HuH-7.5 (cell line): ENCODE measurements at places on chromosomes 5 and 9.
A peak's percentile ranks its signal among the peaks of the same experiment; 100 is the strongest.

- DNase-seq, result no peak
Measured at GRCh38 chr9:12880406-12881015, 105.7 kb downstream of the LURAP1L start.

DNA sequence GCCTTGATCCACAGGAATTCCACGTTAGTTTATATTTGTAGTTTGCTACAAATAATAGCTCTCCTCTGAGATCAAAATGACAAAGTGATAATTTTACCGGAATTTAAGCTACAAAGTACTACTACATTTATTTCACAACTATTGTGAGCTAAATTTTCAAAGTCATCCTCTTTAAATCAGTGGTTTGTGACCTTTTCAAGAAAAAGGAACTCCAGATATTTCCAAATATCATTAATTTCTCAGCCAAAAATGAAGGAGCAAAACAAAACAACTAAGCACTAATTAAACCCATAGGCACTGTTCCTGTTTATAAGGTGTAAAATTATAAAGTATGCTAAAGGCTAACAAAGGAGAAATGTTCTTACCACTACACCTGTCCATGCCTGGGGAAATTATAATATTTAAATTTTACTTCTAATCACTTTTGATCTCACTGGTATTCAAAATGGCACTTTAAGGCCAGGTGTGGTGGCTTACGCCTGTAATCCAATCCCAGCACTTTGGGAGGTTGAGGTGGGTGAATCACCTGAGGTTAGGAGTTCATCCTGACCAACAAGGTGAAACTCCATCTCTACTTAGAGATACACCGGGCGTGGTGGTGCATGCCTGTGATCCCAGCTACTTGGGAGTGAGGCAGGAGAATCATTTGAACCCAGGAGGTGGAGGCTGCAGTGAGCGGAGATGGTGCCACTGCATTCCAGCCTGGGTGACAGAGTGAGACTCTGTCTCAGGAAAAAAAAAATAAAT lies 77.5 kb downstream of the CEMIP2 start:
- no peak for DNase-seq

DNA sequence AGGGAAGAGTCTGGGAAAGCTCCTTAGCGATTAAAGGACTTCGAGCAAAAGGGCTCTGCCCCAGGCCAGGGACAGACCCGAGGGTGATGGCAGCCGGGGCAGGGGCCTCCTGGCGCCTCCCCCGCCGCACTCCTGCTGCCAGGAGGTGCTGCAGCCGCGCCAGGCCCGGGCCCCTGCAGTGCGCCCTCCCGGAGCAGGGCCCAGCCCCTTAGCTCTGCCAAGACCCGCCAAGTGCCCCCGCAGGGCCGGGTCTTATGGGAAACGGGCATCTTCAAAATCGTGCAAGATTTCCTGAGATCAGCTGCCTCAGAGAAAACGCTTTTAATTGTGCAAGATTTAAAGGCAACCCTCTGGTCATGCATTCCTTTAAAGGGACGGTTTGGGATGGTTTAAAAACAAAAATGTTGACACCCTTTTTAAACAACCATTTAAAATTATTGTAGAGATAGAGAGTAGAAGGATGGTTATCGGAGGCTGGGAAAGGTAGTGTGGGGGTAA lies 52.4 kb downstream of the CDC14B start:
- peak; percentile 40 for DNase-seq

DNA sequence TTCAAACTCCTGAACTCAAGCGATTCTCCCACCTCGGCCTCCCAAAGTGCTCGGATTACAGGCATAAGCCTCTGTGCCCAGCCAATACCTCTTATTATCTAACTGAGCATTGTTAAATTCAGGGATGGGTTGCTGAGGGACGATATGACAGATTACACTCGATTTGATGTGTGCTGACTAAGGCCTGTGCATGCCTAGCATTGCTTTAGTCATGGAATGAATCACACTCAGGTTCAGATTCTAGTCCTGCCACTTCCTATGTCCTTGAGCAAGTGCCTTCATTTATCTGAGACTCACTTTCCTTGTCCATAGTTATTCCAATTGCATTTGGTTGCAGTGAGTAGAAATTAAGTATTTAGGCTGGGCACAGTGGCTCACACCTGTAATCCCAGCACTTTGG lies 19.5 kb downstream of the THBS4 start:
- no peak for DNase-seq

- no peak for DNase-seq
Measured at GRCh38 chr5:122154910-122155309, 25.6 kb downstream of the ZNF474 start.

GRCh38 chr9:137186385-137186784 lies 2.0 kb downstream of the ANAPC2 start:
- DNase-seq, result no peak

GRCh38 chr5:2219149-2219776 lies 336.5 kb upstream of the IRX4 start:
- DNase-seq, result no peak

- no peak for DNase-seq
Measured at GRCh38 chr5:181198905-181199519, 6.0 kb downstream of the TRIM7 start.

DNA sequence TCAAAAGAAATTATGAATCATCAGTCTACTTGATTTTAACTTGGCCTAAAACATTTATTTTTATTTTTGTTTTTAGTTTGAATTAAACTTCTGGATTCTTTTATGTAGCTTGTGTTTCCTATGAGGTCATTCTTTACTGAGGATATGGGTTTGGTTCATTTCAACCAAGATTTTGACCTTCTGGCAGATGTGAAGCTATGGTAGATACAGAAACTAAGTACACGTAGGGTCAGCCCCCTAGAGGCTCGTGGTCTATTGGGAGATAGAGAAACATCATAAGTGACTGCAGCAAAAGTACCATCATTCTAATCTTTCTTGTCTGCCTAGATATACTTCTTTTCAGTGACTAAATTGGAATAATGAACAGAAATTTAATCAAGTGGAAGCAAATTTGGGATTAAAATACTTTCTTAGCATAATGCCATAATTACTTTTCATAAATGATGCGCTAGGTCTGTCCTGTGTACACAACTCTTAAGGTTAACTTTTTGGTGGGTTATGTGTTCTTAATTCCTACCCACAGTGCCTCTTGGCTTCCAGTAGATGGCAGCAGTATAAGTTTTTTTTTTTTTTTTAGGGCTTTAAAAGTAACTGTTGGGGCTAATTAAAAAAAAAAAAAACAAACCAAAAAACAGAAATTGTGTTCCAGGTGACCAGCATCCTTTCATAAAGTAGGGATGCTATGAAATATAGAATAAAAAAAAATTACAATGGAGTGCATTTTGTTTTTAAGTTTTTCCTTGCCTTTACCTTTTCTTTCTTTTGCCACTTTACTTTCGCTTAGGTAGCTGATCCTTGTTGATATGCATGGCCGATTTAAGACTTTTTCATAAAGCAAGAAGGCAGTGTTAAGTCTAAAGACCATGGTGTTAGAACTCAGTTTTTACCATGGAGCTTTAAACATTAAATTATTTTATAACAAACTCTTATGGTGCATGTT lies 49.9 kb downstream of the LRRTM2 start:
- DNase-seq, result peak; percentile 28

GRCh38 chr5:135448071-135448739 lies 1.1 kb upstream of the DCANP1 start:
- no peak for DNase-seq

GRCh38 chr9:95268681-95269080 lies 48.8 kb downstream of the FANCC start:
- no peak for DNase-seq

GRCh38 chr5:17217493-17218352 lies at the start of gene BASP1:
TSS of gene BASP1 (plus strand) at chr5:17217631. CDS start at chr5:17275217, 57,586 bp downstream.
- no peak for DNase-seq

GRCh38 chr5:42840269-42840668 lies 28.6 kb upstream of the SELENOP start:
- no peak for DNase-seq

DNA sequence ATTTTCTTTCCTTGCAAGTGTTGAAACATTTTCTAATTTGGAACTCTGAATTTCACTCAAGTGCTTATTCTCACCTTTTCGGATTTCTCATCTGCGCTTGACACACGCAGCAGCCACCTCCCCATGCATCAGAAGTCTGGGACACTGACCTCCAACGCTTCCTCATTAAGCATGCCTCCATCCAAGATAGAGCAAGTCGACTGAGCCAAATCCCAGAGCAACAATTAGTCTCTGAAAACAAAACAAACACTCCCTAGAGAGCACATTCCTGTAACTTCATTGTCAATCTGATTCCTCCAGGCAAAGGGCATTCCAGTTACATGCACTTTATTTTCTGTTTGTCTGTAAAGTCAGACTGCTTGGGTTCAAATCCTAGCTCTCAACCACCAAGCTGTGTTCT lies 5.7 kb downstream of the CD180 start:
- DNase-seq, result no peak

DNA sequence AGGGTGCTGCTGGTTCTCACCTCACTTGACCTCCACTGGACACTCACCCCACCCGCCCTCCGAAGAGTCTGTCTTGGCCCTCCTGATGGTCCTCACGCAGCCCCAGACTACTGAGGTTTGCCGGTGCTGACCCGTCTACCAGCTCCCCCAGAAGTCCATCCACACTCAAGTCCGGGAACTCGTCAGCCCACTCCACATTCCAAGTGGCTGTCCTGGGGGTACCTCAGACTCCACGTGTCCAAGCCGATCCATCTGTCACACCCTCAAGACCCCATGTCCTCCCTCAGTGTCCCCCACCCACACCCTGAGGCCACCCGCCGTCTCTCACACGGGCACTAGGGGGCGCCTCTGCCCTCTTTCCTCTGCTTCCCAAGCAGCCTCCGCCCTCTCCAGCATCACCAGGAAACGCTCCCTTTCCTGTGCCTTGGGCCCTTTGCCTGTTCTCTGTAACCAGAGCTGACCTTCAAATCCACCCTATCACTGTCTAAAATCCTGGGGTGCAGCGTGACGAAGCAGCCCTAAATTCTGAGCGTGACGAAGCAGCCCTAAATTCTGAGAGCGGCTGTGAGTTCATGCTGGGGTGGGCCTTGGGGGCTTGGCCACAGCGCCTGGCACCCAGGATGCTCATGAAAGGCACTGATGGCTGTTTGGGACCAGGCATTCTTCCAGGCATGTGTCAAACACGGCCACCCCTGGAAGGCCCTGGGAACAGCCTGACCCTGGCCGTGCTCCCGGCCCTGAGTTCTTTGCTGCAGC lies 95.7 kb downstream of the KCNT1 start:
- peak; percentile 88 for DNase-seq

DNA sequence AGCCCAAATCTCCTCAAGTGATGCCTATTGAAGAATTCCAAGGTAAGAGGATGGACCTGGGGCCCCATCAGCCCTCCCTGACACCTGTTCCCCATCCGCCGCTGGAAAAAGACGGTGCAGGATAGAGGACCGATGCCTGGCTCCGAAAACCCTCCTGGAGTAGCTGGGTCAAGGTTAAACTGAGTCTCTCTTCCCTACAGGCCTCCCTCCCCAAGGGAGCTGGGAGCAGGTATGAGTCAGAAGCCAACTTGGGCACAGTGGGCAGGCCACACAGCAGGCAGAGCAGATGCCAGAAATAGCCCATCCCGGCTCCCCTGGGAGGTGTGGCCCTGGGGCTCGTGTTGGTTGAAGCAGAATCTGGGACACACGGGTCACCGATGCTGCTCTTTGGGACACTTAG lies 75.6 kb downstream of the NTNG2 start:
- no peak for DNase-seq

- DNase-seq, result no peak
Measured at GRCh38 chr5:81408496-81408895, 14.6 kb upstream of the ACOT12 start.

DNA sequence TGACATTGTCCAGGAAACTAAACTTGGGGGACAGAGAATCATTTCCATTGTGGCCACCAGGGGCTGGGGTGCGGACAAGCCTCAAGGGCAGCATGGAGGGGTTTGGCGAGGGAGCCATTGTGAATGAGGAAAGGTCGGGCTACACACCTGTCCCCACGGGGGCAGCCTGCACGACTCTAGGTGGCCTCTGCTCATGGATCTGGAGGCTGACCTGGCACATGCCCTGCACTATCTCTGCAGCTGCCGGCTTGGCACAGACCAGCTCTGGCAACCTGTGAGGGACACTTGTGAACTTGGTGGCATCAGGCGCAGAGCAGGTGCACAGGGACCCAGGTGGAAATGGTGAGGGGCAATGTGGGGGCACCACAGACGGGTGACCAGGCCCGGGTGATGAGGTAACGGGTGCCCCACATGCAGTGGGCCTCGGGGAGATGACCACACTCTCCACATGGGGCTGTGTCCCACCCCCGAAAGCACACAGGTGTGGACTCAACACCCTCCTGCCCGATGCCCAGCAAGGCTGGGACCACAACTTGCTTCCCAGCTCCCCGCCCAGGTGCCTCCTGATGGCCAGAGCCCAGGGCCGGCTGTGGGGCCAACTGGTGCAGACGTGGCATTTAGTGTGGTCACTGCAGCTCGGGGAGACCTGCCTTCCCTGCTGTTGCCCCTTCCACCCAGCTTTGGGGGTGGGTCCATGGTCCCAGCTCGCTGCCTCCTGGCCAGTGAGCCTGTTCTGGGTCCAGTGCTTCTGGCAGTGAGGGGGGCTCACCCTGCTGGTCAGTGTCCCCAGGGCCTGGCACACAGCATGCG lies 60.9 kb upstream of the UBAC1 start:
- DNase-seq, result no peak

- DNase-seq, result no peak
Measured at GRCh38 chr5:43034591-43034968, 5.5 kb downstream of the ANXA2R start.

DNA sequence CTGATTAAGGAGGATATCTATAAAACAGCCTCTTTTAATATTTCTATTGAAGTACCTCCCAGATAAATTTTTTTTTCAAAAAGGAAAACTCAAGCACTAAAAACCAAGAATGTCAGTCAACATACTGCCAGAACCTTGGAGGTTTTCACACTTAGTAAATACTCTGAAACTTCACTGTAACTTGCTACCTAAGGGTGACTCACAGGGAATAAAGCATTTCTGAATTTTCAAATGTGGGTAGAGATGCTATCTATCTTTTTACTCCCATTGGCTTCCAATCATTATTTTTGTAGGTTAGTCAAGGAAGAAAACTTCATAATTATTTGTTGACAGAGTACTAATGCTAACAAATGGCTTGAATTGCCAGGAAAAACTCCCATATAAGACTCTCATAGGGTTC lies 46.1 kb downstream of the SLC25A46 start:
- DNase-seq, result no peak

DNA sequence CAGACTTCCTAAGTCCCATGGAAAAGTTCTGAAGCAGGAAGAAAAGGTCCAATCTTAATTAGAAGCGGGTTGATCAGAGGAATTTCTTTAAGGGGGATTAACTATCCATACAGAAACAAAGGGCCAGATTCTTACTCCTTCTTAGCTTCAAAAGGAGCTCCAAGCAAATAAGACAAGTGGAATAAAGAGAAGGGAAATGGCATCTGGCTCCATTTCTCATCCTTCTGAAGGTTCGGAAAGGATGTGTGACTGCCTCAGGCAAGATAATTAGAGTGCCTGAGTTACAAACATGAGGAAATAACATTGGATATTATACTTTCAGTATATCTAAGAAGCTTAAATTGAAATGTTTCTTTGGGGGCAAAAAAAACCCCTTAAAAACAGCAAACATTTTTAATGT lies 88.1 kb upstream of the ADAMTS19 start:
- no peak for DNase-seq

DNA sequence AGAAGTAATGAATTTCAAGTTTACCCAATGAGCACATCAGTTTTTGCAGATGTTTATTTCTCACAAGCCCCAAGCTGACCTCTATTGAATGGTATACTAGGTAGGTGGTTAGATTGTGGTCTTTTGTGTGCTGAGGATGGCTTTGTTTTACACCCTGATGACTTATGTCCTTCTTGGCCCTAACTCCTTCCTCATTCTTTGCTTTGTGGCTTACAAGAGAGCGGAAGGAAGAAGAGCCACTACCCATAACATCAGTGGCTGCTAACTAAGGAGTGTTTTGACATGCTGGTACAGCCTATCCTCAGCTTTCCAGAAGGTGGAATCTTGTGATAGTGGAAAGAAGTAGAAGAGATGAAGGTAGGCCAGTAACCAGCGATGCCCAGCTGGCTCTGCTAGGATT lies 85.7 kb upstream of the NTRK2 start:
- no peak for DNase-seq
